ENCODE measurements at places on chromosomes 7 and 10. TPM values are rescaled to one million over a fixed set of nuclear protein-coding genes. Genes with fewer than 3 reads are reported as not detected.

The EN2 gene
- total RNA-seq: 0.19 TPM

- DNase-seq: no peak
Observed at GRCh38 chr7:101197991-101198390, 2.8 kb downstream of the MOGAT3 start.

- peak; percentile 60 for DNase-seq
Observed at GRCh38 chr10:114550756-114551635, 107.1 kb downstream of the ABLIM1 start.

The LGI1 gene
- 0.81 TPM for total RNA-seq

DNA sequence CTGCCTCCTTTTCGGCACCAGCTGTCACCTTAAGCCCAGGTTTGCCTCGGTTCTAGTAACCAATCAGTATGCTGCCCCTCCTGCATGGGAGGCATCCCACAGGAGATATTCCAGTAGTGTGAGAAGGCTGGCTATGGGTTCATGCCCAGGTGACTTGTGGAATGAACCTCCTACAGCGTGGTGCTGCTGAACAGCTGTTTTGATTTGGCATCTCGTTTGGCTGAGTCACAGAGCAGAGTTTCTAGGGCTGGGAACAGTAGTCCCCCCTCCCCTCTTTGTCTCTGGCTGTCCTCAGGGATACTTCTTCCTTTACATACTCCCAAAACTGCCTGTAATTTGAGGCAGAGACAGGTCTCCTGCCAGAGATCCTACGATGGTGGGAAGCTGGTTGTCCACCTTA is 16.1 kb downstream of the R3HCC1L start:
- DNase-seq: no peak

The BMPER gene
- total RNA-seq: 0.68 TPM

DNA sequence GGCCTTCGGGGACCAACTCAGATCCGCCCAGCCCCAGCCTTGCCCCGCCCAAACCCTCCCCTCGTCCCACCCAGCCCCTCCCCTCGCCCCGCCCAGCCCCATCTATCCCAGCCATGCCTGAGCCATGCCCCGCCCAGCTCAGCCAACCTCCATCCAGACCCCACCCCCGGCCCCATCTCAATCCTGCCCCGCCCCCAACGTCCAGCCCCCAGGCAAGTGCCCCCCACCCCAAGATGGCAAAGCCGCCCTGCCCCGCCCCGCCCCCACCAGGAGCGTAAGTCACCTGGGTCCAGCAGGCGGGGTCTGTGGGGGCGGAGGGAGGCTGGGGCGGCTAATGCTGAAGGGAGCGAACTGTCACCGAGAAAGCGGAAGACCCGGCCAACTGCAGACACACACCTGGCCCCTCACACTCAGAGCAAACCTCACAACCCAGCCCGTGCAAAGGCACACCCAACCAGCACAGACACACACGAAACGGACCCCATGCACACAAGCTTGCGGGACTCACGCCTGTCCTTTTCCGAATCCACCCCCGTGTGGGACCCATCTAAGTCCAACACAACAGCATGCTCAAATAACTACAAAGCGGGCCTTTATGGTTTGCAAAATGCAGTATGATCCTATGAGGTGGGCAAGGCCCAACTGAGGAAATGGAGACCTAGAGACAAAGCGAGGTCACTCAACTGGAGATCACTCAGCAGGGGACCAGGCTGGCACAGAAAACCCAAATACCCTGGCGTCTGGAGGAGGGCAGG is 11.5 kb upstream of the OGA start:
- peak; percentile 45 for DNase-seq

DNA sequence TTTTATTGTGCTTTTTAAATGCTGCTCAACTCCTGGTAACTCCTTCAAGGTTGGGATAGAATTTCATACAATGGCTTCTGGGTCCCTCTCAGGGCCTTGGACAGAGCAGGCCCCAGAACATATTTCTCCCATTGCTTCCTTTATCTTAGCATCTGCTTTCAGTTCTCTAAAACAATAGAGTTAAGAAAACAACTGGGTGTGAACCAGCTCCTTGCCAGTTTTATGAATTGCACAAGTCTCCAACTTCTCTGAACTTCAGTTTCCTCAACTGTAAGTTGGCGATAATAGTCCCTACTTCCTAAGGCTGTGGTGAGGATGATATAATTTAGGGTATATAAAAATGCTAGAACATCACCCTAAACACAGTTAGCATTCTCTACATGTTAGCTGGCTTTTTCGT is 77.0 kb upstream of the INHBA start:
- no peak for DNase-seq

GRCh38 chr10:17134737-17135260 is 5.2 kb upstream of the CUBN start:
- no peak for DNase-seq

The ICA1 gene
- total RNA-seq: 5.0 TPM

DNA sequence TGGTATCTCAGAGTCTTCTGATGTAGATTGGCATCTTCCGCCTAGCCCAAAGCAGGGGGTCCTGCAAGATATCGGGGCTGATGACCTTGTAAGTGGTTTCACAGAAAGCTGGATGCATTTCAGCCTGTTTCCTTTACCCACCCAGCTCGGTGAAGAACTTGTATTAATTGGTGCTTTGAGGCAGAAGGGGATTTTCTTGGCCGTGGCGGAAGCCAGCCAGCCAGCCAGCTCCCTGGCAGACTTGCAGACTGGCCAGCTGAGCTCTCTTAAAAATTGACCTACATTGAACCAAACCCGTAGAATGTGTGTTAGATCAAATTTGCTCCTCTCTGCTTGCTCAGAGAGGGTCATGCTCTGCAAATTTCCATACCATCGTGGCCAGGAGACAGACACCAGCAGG is 218.4 kb downstream of the ADAM12 start:
- no peak for DNase-seq
